ENCODE measurements at places on chromosomes 3 and 15.

DNA sequence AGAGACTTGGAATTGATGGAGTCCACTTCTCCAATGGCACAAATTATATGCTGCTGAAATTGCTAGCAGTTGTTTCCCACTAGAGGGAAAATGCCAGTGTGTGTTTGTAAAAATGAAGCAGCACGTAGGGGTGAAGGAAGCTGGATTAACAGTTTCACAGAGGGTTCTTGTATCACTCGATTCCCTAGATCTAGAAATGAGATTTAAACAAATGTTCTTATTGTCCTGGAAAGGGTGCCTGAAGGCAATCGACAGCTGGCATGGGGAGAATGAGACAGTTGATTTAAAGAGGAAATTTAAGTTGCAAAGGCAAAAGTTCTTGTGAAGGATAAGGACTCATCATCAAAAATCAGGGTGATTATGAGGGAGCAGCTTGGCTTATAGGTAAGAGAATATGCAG, 234.8 kb upstream of the ARPP21 start:
- DNase-seq: no peak

- peak; percentile 16 for DNase-seq
Measured at GRCh38 chr15:58748852-58749531, 515 bp downstream of the ADAM10 start.

DNA sequence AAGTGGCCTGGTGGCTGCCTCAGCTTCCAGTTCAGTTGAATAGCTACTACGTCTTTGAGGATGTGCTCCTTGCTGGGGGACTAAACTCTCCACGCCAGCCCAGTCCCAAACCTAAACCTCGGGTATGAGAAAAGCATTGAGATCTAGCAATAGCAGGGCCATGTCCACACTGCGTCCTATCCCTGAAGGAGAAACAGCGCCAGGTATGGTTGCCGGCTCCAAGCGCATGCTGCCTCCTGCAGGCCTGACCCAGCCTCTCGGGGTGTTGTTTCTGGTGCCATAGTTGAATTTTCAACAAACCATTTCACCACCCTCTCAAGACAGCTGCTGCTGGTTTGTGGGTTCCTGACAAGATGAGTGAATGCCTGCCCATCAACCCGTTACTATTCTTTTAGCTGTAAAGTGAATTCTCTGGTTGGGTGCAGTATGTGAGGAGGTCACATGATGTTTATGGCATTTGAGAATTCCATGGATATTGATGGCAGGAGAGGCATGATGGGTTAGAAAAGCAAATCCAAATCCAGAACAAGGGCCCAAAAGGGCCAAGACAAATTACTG, 13.0 kb upstream of the SLC28A1 start:
- no peak for DNase-seq

GRCh38 chr3:155233213-155233612, 60.3 kb downstream of the STRIT1 start:
- no peak for DNase-seq

- DNase-seq: no peak
Measured at GRCh38 chr3:128492671-128493569, at the start of gene GATA2. Gene GATA2 (minus strand): TSS chr3:128493201. CDS start chr3:128487031, 6,170 bp downstream.

GRCh38 chr3:190533511-190534281, 19.8 kb downstream of the IL1RAP start:
- no peak for DNase-seq

- DNase-seq: no peak
Measured at GRCh38 chr15:53046153-53046790, 256.1 kb upstream of the ONECUT1 start.

DNA sequence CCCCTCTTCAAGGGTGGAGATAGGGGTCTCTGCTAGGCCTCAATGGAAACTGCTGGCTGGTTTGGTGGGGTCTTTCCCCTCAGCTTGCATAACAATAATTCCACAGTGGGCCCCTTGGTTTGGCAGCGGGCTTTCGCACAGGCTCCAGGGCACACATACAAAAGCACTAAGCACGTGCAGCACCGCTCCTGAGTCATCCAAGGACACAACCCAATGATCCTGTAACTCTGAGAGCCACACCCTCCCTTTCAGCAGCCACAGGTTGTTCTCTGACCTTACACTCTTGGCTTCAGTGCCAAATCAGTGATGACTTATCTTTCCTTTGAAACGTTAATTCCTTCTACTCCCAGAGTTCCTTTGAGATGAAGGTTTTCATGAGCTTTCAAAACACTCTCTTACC, 41.7 kb downstream of the DAPK2 start:
- DNase-seq: no peak

DNA sequence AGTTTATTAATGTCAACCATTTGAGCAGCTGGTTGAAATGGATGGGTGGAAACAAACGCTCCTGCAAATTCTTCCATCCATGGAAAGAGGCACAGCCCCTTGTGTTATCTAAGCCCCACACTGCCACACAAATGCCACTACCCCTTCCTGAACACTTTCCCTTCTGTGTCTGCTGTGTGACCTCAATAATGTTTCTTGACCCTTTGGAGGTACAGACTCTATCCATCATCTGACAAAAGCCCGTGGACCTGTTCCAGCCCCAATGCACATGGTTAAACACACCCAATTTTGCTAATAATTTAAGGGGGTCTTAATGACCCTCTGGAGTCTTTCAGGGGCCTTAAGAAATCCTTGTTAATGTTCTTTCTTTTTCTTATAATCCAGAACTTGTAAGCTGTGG, 482.2 kb upstream of the CFAP20DC start:
- DNase-seq: no peak

DNA sequence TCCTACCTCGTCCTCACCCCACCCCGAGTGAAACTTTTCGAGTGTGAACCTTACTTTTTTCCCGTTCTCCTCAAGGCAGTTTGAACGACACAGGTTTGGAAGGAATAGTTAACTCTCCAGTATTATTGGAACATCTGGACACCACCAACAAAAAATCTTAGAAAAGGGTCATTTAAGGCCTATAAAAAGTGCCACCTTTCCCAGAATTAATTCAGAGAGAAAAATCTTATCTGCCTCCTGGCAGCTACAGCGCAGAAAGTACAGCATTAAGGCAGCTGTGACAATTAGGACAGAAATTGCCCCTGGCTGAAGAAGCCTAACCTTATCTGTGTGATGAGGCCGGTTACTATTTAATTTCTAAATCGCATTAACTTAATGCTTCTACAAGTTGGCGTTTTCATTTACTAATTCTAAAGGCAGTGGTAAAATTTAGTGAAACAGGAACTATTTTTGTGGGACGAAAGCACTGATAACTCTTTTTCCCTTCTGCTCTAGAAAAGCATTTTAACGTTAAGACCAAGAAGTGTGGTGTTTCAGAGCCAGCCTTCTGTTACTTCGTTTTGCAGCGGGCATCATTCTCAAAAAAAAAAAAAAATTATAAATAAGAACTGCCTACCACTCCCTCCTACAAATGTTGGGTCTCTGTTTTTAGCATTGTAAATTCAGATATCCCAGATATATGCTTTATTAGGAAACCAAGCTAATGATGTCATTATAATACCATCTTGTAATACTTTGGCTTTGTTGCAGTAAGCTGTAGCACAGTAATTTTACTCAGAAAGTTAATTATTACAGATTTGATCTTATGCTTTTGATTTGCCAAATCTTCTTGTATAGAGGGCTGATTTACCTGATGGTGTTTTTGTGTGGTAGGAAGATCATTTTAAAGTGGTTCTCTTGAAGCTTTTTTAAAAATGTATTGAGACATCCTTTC, 1.4 kb downstream of the ATP11B start:
- no peak for DNase-seq

DNA sequence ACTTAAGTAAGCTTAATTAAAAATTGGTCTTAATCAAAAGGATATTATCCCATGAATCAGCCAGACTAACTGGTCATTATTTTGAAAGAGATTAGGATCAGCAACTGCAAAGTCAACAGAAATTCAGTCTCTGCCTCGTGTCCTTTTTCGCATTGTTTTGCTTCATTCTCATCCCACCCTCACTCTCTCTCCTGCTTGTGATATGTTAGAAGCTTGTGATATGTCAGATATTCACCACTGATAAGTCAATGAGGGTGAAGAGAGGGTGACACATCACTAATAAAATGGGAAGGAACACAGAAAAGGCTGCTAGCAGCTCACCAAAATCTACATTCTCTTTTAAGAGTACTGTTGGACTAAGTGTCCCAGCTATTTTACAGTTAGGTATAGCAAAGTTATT, 146.1 kb downstream of the SUCNR1 start:
- DNase-seq: no peak

GRCh38 chr15:68210409-68210756, 5.3 kb upstream of the CALML4 start:
- DNase-seq: no peak

- no peak for DNase-seq
Measured at GRCh38 chr3:158509891-158510290, 61.1 kb upstream of the MLF1 start.

DNA sequence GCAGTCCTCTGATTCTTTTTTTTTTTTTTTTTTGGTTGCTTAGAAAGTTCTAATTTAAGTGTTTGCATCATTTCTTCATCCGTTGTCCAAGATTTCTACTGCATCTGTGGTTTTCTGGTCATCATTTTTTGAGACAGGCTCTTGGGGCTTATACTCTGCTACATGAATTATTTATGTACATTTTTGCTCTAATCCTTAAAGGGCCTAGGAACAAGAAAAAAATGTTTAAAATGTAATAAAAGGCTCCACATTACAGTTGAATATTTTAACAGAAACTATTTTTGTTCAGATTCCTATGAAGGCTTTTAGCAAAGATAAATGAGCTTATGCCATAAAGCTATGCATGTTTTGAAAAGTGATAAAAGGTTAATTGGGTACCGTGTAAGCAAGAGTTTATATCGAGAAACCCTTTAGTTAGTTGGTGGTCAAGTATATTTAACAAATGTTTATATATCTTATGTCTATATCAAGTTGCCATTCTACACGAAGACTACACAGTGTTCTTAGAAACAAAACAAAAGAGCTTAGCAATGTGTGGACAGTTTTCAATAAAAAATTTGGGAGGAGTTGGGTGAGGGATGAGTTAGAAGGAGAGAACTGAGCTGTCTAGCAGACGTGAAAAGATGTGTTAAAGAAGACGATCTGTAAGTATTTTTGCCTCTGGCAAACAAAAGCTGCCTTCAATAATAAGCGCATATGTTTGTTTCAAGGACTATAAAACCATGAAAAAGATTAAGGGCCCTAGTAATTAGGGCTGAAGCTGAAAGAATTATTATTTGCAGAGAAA, 563.6 kb upstream of the NAALADL2 start:
- no peak for DNase-seq

DNA sequence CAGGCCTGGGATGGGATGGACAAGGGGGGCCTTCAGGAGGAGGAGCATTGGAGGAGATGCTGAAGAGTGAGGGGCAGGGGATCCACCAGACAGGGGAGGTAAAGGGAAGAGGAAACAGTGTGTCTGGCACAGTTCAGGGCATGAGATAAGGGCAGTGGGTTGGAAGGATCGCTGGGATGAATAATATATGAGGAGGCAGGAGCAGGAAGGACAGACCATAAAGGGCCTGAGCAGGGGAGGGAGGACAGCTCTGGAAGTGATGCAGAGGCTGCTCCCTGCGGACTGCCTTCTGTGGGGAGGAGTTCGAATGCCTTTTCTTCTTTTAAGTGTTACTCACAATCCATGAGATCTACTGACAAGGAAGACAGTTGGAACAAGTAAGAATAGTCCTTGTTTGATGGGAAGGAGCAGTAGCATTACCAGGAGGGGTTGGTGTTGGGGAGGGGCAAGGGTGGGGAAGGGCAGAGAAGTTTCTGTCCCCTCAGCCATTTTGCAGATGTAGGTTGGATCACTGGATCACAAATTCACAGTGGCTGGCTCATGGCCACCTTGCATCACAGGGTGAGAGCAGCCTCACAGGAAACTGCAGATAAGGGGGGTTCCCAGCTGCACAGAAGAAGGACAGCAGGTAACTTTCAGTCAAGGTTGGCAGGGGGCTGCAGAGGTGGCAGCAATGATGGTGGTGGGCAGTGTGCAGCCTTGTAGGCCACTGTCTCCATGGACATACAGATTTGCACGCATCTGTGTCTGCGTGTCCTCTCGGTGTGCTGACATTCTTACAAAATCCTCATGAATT, 91.9 kb upstream of the SNRPN start:
- no peak for DNase-seq

GRCh38 chr15:90006217-90007075, 5.3 kb downstream of the ZNF710 start:
- no peak for DNase-seq

DNA sequence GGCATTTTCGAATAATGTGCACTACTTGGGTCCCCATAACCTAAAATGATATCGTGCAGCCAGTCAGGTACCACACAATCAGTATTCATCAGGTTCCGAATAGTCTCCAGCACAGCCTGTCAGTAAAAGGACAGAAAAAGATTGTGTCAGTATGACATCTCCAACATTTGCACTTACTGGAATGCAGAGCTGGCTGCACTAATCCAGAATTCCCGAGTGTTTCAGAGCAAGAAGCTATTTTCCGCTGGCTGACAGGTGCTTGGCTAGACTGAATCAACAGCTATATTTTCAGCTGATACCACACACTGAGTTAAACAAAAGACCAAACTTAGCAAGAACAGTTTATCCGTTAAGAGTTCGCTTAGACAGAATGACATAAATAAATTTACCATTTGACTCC, 68.8 kb downstream of the AQR start:
- no peak for DNase-seq

Data from stimulated activated CD8-positive, alpha-beta memory T cell treated with anti-CD3 and anti-CD28 coated beads, Interleukin-12 subunit alpha, Interleukin-12 subunit beta, amount 100 ng/mL, for 1 hour (primary cell).